ENCODE measurements at places on chromosomes 16 and 17. TPM values are rescaled to one million over a fixed set of nuclear protein-coding genes. Genes with fewer than 3 reads are reported as not detected.

- peaks cover 43% of the 10 kb centered on the region for H3K36me3 ChIP-seq
- H3K4me3 ChIP-seq = no peak overlapping the region
- no peaks in the 10 kb centered on the region for H3K27me3 ChIP-seq
- H3K27ac ChIP-seq = no peak overlapping the region
These were observed 22.1 kb downstream of the IRF8 start for GRCh38 chr16:85921026-85921425.

- peak overlapping the region; percentile 89 for H3K27ac ChIP-seq
- peaks cover 21% of the 10 kb centered on the region for H3K36me3 ChIP-seq
- peak; percentile 49 for DNase-seq
- peaks cover 10% of the 10 kb centered on the region for H3K4me1 ChIP-seq
These were observed 613 bp downstream of the ECI1 start for GRCh38 chr16:2250652-2251295.

DNA sequence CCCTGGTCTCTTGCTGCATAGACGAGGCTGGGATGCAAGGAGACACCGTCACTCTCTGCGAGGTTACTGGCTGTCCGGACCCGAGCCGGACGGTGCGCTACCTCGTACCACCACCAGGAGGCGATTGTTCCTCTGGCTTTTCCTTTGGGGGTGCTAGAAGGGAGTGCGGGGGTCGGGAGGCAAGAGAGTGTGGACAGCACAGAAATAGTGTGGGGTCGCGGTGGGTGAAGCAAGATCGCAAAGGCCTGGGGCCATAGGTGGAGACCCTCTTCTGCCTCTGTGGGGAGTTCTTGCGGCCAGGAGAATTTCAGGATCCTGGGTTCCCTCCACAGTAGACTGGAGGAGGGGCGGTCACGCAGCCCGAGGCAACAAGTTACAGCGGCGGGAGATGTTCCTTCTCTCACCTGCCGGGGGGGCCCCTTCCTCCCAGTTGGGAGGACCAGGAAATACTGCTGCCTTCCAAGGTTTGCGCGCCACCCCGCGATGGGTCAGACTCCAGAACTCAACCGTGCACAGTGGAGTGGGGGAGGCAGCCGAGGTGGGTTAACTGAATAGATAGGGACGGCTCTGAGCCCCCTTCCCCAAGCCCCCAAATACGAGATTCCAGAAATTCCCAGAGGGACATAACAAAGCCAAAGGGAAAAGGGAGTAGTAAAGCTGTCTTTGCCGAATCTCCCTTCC is 6.9 kb downstream of the PHOSPHO1 start:
- peaks cover 18% of the 10 kb centered on the region for H3K36me3 ChIP-seq
- H3K27me3 ChIP-seq = peaks cover 19% of the 10 kb centered on the region
- no peak overlapping the region for H3K27ac ChIP-seq
- H3K4me1 ChIP-seq = peaks cover 28% of the 10 kb centered on the region
- H3K4me3 ChIP-seq = peak overlapping the region; percentile 49

DNA sequence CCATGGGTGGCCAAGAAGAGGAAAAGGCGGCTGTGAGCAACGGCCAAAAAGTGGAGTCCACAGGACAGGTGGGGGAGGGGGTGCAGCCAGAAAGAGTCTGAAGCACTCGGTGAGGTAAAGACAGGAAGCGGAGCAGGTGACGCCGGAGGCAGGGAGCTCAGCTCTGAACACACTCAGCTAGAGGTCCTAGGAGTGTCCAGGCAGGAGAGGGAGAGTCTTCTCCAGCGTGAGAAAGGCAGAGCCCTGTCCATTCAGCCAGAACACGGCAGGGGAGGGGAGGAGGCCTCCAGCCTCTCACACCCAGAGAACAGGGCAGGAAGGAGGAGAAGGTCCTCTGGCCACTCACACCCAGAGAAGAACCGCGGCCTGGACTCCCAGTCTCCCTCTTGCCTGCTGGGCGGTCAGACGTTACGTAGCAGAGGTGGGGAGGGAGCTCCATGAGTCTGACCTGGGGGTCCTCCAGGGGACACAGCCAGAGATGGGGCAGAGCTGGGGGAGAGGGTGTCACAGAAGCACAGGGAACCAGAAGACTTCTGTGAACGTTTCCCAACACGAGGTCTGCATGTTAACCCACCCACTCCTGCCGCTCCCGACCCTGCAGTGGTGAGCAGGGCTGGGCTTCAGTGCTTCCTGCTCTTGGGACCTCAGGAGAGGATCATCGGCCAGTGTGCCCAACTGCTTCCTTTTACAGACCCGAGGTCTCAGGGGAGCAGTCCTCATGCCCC is 89.2 kb downstream of the ABR start:
- peaks cover 2% of the 10 kb centered on the region for H3K4me1 ChIP-seq
- peaks cover 12% of the 10 kb centered on the region for H3K36me3 ChIP-seq
- no peak overlapping the region for H3K27ac ChIP-seq
- no peaks in the 10 kb centered on the region for H3K27me3 ChIP-seq

DNA sequence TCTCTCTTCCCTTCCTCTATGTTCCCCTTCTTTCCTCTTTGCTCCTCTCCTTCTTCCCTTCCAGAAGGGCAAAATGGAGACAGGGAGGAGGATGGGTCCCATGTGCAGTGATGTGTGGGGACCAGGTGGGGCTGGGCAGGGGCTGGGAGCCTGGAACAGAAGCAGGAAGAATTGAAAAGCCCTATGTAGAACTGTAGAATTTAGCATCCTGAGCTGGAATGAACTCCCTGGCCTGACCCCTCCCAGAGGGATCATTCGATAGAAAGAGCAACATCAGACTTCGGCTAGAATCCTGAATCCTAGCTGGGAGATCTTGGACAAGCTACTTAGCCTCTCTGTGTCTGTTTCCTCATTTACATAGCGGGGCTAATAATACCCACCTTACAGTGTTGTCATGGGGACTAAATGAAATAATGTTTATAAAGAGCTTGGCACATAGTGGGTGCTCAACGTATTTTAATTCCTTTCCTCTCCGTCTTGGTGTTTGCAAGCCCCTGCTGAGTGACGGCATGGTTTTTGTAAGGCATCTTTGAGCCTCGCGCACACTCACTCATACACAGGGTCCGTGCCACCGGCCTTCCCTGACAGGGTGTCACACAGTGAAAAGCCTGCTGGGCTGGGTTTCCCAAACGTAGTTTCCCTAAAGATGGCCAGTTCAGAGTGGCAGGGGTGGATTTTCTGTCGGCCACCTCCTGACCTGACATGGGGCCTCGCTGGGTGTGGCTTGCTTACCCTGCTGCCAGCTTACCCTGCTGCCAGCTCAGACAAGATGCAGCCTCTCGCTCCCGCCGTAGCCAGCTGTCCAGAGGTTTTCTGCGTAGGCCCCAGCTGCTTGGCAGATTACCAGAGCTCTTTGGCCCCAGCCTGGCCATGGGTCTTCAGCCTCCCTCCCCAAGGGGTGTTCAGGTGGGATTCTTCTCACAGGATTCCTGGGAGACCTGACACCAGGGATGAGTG is 6.1 kb upstream of the ARHGAP23 start:
- H3K4me3 ChIP-seq = no peak overlapping the region
- DNase-seq = no peak
- H3K27me3 ChIP-seq = peaks cover 54% of the 10 kb centered on the region
- no peak overlapping the region for H3K27ac ChIP-seq
- no peaks in the 10 kb centered on the region for H3K36me3 ChIP-seq

DNA sequence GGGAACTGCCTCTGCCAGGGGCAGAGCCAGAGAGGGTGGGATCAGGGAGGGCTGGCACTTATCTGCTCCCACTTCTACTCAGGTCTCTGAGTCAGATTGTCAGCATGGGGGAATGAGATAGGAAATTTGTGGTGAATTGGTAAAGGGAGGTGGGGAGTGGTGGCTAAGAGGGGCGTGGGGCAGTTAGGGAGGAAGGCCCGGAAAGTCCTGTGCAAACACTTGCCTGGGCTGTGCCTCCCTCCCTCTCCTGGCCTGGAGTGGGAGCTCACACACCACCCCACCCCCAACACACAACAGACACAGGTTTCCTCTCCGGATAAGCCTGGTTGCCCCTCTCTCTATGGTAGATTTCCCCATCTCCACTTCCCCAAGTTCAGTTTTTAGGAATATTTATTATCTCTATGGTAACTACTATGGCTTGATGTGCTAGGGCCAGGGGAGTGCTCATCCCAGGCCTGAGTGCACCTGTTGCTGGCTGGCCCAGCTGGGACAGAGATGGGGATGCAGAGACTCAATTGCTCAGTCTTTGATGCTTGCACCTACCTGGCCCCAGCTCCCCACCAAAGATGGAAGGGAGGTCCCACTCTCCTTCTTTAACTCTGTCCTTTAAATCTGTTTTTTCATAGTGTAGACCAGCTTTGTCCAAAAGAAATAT is 2.7 kb downstream of the SPNS2 start:
- DNase-seq = no peak
- peaks cover 35% of the 10 kb centered on the region for H3K27me3 ChIP-seq
- H3K27ac ChIP-seq = no peak overlapping the region

DNA sequence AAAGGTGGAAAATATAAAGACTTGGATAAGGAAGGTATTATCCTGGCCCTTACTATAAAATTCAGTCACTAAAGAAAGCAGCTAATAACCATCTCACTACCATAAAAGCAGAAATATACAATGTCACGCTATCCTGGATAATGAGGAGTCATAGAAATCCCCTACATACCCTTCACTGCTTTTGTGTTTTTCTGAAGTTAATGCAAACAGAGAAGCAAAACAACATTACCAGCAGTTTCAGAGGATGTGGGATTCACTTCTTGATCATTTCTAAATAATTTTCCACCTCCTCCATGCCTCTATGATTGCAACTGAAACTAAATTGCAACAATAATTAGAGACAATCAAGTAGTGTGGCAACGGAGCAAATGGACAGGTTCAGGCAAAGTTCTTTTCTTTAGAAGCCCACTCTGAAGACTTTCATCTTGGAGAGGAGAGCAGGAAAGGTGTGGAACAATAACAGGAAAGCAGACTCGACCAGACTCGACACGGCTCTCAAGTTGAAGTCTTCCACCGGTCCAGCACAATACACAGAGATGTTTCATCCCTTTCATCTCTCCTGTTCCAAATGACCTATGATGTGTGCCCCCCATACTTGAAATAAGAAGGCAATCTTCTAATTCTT is 10.2 kb downstream of the CYTH1 start:
- peaks cover 29% of the 10 kb centered on the region for H3K36me3 ChIP-seq
- H3K4me3 ChIP-seq = peak overlapping the region; percentile 79
- H3K27me3 ChIP-seq = no peaks in the 10 kb centered on the region
- H3K27ac ChIP-seq = peak overlapping the region; percentile 99

GRCh38 chr17:44083250-44083849 is 12.8 kb downstream of the G6PC3 start:
- no peak overlapping the region for H3K27ac ChIP-seq
- DNase-seq = no peak
- H3K4me1 ChIP-seq = peaks cover 16% of the 10 kb centered on the region
- H3K27me3 ChIP-seq = no peaks in the 10 kb centered on the region

GRCh38 chr17:4502466-4503154 is 3.9 kb downstream of the SPNS2 start:
- H3K36me3 ChIP-seq = no peaks in the 10 kb centered on the region
- H3K4me1 ChIP-seq = peaks cover 24% of the 10 kb centered on the region
- H3K4me3 ChIP-seq = no peak overlapping the region
- no peak for DNase-seq
- H3K27me3 ChIP-seq = peaks cover 38% of the 10 kb centered on the region
- H3K27ac ChIP-seq = no peak overlapping the region

- H3K27ac ChIP-seq = peak overlapping the region; percentile 77
- peaks cover 7% of the 10 kb centered on the region for H3K36me3 ChIP-seq
- H3K4me1 ChIP-seq = peaks cover 57% of the 10 kb centered on the region
- DNase-seq = peak; percentile 68
- peak overlapping the region; percentile 70 for H3K4me3 ChIP-seq
These were observed 844 bp downstream of the TBKBP1 start for GRCh38 chr17:47694581-47695428.

MYO15B gene
- total RNA-seq = 20.5 TPM

DNA sequence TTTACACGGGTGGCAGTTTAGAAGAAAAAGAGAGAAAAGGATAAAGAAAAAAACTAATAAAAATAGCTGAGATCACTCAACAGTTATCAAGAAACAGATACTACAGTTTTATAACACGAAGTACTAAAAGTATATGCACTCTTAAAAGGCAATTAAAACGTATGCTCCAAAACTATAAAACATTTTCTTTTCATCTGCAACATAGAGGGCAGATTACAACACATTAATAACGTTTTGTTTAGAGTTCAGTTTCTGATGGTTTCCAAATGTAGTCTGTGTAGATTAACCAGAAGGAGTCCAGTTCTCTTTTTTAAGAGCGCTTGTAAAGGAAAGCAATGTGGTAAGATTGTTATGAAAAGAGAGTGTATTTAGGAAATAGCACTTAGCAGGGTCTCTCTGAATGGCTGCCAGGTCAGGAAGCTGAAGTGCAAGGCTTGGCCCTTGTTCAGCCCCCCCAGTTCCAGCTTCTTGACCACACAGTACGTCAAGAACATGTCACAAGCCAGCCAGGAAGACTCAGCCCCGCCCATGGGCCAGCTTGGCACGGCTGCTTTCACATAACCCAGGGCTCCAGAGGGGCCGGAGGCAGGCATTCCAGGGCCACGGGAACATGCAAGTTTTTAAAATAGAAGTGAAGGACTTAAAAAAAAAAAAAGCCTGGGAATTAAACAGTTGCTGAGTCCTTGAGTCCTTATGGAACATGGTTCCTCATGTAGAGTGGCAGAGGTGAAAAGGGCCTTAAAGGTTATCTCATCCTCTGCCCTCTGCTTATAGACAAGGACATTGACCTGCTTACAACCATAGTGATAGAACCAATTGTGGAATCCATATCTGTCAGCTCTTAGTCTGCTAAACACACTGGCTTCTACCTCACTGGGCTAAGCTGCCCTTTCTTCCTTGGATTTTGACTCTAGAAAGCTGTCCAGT is 147.4 kb upstream of the TBX2 start:
- no peak overlapping the region for H3K27ac ChIP-seq
- H3K36me3 ChIP-seq = no peaks in the 10 kb centered on the region
- H3K4me1 ChIP-seq = peaks cover 11% of the 10 kb centered on the region
- no peak overlapping the region for H3K4me3 ChIP-seq

- no peaks in the 10 kb centered on the region for H3K27me3 ChIP-seq
- H3K27ac ChIP-seq = peak overlapping the region; percentile 90
- peaks cover 87% of the 10 kb centered on the region for H3K4me1 ChIP-seq
- H3K4me3 ChIP-seq = no peak overlapping the region
These were observed 143.9 kb downstream of the CCDC182 start for GRCh38 chr17:57601143-57601735.

DNA sequence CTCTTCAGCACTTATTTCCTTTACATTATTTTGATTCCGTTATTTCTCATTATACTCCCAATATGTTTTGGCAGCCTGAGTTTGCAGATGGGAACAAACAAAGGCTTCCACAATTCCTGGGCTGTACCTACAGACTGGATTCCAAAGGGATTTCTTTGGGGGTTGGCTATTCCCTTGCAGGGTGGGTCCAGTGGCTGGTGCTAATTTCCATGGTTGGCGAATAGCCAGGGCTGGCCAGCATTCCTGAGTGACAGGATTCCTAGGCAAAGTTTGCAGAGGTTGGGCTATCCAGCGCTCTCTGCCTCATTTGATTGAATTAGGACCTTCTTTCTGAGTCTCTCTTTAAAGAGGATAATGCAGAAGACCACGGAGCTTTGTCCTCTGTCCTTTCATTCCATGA is 207.4 kb downstream of the MAF start:
- H3K27ac ChIP-seq = no peak overlapping the region
- no peak for DNase-seq
- H3K4me1 ChIP-seq = no peaks in the 10 kb centered on the region
- no peaks in the 10 kb centered on the region for H3K36me3 ChIP-seq

CLEC19A gene
- not detected for total RNA-seq

Measured in activated CD4-positive, alpha-beta memory T cell treated with anti-CD3 and anti-CD28 coated beads for 36 hours (primary cell).